ENCODE measurements at places on chromosomes 3 and 15.

DNA sequence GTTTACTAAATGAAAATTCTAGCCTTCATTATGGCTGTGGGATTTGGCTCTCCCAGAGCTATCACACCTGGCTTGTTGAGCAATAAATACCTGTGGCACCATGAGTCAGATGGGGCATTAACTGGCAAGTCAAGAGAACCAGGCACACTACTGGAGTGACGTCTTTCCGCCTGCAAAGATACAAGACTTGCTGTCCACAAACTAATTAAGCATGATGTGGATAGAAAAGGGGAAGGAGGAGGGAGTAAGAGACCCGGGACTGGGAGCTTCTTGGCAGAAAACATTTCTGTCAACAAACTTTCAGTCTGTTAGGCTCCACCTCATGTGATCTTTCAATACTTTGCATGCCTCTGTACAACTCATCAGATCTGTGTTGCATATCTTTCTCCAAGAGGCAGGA, 56.5 kb downstream of the CLDN1 start:
- DNase-seq, result no peak

DNA sequence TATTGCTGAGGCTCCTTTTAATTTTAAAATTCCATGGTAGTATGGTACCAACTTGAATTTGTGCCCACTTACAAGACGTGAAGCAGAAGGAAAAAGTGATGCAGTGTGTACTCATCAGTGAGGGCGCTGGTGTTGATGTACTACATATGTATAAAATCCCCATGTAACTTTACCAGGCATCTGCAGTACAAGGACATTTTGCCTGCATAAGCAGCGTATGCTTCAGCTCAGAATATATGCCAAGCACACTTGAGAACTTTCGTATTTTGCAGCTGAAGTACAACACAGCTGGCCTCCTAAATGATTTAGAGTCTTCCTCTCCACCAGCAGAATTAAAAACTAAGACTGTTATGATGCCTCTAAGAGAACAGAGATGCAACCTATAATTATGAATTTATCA, 108.9 kb downstream of the RYR3 start:
- DNase-seq, result no peak

DNA sequence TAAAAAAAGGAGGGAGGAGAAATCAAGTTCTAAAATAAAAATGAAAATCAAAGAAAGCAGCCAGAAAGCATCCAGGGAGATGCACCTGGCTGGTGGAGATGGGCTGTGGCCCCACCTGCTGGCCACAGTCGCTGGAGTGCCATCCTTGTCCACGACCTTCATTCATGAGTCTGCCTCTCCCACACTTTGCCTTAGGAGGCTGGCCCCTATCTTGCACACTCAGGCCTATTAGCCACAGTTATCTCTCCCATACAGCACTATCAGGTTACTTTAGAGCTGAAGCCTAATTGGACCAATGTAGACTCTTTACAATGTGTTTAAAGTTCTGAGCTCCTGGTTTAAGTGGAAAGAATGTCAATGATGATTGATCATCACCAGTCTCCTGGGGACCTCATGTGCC, 392.0 kb upstream of the RORA start:
- DNase-seq, result peak; percentile 57

- DNase-seq, result peak; percentile 81
These were observed 333.9 kb downstream of the PTPRG start for GRCh38 chr3:61894988-61895935.

- DNase-seq, result no peak
These were observed 128.6 kb downstream of the ERC2 start for GRCh38 chr3:56339671-56340070.

Measured in activated CD4-positive, alpha-beta T cell treated with anti-CD3 and anti-CD28 coated beads, Interleukin-2, amount 10 ng/mL, durations not matched to agents 24 days and 14 days (primary cell).